ENCODE measurements at places on chromosomes 16 and 17. TPM values are rescaled to one million over a fixed set of nuclear protein-coding genes. Genes with fewer than 3 reads are reported as not detected.

Gene SULT1A4
- polyA plus RNA-seq, result 2.5 TPM

Gene ACSM2A
- 269 TPM for polyA plus RNA-seq

Gene CSH2
- polyA plus RNA-seq, result not detected

Gene FOXF1
- 0.67 TPM for polyA plus RNA-seq

Gene SLC12A3
- 277 TPM for polyA plus RNA-seq

- DNase-seq, result peak; percentile 52
These were observed 17.4 kb downstream of the LDHD start for GRCh38 chr16:75099075-75099667.

DNA sequence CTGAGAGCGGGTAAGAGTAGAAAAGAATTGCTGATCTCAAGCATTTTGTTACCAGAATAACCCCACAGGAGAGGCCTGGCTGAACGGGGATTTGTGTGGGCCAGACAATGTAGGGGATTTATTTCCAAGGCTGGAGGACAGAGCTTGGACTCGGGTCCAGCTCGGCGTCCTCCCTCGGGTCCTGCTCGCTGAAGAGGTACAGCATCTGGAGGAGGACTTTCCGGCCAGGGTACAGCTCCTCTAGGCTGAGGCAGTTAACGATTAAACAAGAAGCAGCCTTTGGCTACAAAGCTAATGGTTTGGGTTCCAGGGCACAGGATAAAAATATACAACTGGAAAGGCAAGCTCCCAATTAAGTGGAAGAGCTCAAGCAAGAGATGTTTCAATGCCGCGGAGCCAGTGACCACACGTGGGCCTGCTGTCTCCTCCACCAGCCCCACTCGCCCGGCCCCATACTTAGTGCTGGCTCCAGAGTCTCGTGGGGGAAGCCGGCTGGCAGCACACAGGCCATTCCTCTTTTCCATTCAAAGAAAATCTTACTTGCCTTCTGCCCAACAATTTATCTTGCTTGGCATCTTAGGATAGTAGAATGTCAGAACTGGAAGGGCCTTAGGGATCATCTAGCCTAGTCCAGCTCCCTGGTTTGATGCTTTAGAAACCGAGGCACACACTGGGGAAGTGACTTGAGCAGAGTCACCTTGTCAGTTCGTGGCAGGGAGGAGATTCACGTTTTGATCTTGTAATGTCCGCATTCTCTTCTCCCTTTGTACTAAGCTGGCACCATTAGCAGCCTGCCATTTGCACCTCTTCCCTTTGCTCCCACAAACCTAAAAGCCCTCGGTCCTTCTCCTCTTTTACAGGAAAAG is 85.9 kb upstream of the TBX2 start:
- peak; percentile 72 for DNase-seq

- DNase-seq, result no peak
These were observed 489.6 kb downstream of the CDH13 start for GRCh38 chr16:83116274-83116892.

DNA sequence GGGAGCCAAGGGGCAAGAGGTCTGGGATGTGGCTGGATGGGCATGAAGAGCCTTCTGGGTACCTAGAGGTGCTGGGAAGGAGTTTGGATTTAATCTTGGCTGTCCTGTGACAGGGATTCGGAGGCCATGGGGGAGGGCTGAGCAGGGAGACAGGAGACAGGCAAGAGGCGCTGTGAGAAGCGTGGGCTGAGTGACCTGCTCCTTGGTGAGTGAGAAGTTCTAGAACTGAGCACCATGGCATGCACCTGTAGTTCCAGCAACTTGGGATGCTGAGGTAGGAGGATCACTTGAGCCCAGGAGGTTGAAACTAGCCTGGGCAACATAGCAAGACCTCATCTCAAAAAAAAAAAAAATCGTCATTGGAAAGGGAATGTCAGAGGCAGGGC is 78.3 kb upstream of the PLCG2 start:
- DNase-seq, result no peak

All from kidney (tissue), 22 donors.